AG20443 (cell line): ENCODE measurements at places on chromosomes 12 and 14.

DNA sequence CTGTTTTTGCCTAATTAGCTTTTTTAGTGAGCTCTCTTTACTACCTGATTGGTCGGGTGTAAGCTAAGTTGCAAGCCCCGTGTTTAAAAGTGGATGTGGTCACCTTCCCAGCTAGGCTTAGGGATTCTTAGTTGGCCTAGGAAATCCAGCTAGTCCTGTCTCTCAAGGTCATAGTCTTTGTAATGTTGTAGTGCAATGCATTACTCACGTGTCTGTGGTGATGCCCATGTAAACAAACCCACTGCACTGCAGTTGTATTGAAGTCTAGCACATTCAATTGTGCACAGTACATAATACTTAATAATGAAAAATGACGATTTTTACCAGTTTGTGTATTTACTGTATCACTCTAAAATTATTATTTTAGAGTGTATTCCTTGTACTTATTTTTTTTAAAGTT is 335.5 kb downstream of the NUAK1 start:
- DNase-seq = no peak

DNA sequence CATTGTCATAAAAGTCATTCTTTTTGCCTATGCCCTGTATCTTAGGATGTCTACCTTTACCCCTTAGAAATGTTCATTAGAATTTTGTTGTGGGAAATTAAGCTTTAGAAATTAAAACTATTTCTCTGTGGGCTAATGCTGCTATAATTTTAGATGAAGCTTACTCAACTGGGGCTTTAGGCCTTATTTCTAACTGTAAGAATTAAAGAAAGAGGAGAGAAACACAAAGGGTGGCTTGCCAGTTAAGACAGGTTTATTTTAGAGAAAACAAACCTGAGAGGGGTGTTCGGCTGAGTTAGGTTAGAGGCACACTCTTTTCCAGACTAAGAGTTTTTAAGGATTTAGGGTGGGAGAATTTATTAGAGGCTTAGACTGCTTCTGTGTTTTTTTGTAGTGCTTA is 6.4 kb downstream of the TRIP11 start:
- no peak for DNase-seq

DNA sequence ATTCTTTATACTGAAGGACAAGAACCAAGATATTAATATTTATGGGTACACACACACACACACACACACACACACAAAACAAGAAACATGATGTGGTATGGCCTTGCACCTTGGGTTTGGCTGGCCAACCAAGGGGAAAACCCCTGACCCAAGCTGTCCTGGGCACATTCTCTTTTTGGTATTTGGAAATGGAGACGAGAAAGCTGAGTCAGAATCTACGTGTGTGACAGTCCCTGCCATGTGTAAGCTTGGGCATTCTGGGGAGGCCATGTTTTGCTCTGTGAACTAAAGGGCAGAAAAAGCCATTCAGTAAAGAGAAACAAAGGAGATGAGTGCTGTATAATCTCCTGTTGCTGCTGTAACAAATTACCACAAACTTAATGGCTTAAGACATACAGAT is 35.6 kb downstream of the PTGER2 start:
- no peak for DNase-seq

- DNase-seq = no peak
Observed at GRCh38 chr14:98170575-98170974, 1101.4 kb downstream of the BCL11B start.

GRCh38 chr14:53955671-53956426 is 776 bp downstream of the BMP4 start:
- DNase-seq = no peak

GRCh38 chr14:51600658-51601057 is 51.1 kb upstream of the FRMD6 start:
- no peak for DNase-seq

GRCh38 chr12:21509768-21510167 is 8.2 kb downstream of the GOLT1B start:
- no peak for DNase-seq

DNA sequence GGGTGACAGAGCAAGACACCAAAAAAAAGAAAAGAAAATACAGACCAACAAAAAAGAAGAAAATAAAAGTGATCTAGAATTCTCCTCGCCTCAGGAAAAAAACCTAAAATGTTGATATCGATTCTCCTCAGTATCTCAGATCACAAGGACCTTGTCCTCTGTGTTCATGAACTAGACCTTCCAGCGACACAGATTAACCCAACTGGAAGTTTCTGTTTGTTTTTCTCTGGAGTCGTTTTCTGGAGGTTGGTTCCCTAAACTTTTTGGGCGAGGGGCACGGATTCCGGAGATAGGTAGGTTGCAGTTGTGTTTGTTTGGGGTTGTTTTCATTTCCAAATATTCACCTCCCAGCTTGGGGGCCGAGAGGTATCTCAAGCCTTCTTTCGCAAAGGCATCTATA is 559 bp upstream of the RFC5 start:
- DNase-seq = peak; percentile 12

- no peak for DNase-seq
Observed at GRCh38 chr14:37810094-37810801, 214.8 kb downstream of the TTC6 start.

GRCh38 chr14:96049932-96050331 is 10.8 kb downstream of the C14orf132 start:
- DNase-seq = no peak

- DNase-seq = no peak
Observed at GRCh38 chr14:91870001-91870400, 2.7 kb upstream of the TC2N start.

DNA sequence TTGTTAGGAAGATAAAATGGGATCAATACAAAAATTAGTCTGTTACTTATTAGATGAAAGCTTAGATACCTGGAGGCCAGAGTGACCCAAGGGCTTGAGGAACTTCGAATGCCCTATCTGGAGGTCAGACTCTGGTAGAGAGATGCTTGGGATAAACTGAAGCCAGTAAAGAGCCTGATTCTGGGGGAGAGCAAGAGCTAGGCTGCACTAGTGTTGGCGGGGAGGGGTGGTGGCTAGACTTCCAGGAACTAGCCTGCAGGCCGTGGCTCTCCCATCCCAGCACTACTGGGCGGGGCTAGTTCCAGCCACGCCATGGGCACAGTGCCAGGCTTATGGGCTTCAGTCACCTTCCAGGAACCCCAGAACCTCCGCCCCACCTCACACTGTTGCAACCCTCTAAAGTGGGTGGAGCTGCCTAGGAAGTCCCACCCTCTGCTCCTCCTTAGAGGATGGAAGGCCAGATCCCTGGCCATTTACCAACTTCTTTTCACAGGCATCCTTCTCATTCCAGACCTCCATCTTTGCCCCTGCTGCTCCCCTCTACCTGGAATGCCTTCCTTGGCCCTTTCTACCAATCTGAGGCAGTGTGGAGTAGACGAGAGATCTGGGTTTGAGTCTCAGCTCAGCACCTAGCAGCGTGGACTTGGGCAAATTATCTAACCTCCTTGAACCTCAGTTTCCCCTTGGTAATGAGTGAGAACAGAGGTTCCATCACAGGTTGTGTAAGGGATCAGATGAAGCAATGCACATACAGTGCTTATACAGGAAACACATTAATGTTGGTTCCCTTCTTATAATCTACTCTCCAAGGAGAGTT is 6.3 kb upstream of the NFE2 start:
- peak; percentile 64 for DNase-seq

GRCh38 chr14:99737451-99737951 is 53.4 kb downstream of the CYP46A1 start:
- DNase-seq = peak; percentile 83

DNA sequence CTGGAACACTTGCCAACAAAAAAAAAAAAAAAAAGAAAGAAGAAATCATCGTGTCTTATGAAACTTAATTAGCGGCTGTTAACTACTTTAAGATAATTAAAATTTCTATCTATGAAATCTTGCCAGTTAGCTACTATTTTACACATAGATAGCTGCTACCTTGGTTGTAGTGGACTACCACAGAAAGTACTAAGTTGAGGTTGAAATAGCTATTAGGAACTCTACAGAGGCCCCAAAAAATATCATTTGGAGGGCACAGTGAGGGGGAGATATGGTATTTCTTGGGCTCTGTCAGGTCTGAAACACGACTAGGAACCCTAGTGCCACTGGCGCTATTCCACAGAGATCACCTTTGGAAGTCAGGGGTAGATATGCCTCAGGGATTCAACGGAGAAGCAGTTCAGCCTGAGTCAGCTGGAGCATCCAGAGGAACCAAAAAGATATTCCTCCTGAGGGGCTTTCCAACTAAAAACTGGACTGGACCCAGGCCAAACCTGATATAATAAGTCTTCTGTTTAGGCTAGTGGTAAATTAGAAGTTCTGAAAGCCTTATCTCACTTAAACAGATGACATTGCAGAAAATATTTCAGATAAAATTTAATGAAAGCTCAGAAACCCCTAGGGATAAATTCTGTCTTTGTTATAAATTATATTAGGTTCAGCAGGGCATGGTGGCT is 126.1 kb downstream of the EPS8 start:
- DNase-seq = no peak

DNA sequence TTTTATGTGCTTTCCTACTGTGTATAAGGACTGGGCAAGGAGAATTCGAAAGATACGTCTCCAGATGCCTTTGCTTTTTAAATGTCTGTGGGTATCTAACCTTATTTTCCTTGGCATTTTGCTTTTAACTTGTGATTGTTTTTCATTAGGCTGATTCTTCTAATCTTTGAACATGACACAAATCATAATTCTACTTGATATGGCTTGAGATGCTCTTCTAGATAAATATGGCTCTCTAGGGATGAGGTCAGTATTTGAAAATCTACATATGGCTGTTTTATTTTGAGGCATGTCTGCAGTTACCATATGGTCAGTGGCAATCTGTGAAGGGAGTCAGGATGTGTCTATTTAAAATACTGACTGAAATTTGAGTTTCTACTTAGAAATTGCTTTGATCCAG is 139.2 kb downstream of the SLC2A13 start:
- no peak for DNase-seq
